ENCODE measurements at places on chromosomes 1 and 21. TPM values are rescaled to one million over a fixed set of nuclear protein-coding genes. Genes with fewer than 3 reads are reported as not detected.

The PLXNA2 gene
- 66.0 TPM for total RNA-seq

The EXOSC10 gene
- total RNA-seq = 111 TPM

The MAGOH gene
- total RNA-seq = 27.3 TPM

The TTC22 gene
- not detected for total RNA-seq

The FCAMR gene
- not detected for total RNA-seq

The OR2L8 gene
- total RNA-seq = 0.61 TPM

The SERTAD4 gene
- 1.5 TPM for total RNA-seq

The CLDN8 gene
- total RNA-seq = not detected

- H3K36me3 ChIP-seq = no peaks in the 10 kb centered on the region
- no peak for DNase-seq
- peaks cover 2% of the 10 kb centered on the region for H3K4me1 ChIP-seq
- no peak overlapping the region for H3K4me3 ChIP-seq
- H3K27ac ChIP-seq = no peak overlapping the region
- H3K27me3 ChIP-seq = peaks cover 5% of the 10 kb centered on the region
These were observed 5.1 kb upstream of the PLEKHO1 start for GRCh38 chr1:150144606-150145005.

GRCh38 chr21:45809421-45809820 lies 165.9 kb downstream of the PCBP3 start:
- peaks cover 34% of the 10 kb centered on the region for H3K36me3 ChIP-seq
- peaks cover 12% of the 10 kb centered on the region for H3K4me1 ChIP-seq
- peak overlapping the region; percentile 17 for H3K4me3 ChIP-seq

DNA sequence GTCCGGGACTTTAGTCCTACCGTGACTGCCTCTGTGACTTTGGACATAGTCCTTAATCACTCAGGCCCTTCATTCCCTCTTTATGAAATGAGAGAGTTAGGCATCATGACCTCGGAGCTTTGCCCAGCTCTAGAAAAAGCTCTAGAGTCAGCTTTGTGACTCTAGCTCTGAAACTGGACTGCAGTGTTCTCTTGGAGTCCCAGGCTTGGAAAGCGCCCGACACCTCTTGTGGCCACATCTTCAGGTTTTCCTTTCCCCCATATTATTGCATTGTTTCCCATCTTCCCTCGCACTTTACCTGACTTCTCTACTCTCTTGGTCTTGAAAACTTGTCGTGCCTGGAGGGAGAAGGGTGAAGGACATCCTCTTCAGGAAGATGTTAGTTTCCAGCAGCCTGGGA lies 12.5 kb upstream of the AMIGO1 start:
- H3K4me3 ChIP-seq = no peak overlapping the region
- H3K27me3 ChIP-seq = peaks cover 9% of the 10 kb centered on the region
- H3K4me1 ChIP-seq = peaks cover 34% of the 10 kb centered on the region
- H3K36me3 ChIP-seq = peaks cover 7% of the 10 kb centered on the region
- no peak for DNase-seq

DNA sequence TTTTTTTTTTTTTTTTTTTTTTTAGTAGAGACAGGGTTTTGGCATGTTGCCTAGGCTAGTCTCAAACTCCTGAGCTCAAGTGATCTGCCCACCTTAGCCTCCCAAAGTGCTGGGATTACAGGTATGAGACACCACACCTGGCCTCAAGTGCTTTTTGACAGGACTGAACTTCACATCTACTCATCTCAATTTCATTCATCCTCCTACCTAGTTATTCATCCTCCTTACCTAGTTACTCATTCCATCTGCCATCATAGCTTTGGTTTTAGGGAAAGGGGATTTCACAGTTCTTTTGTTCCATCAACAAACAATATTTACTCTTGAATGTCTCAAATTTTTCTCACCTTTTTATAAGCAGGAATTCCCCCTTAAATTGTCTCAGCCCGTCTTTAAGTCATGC lies 38.6 kb upstream of the RALGPS2 start:
- no peak for DNase-seq
- no peak overlapping the region for H3K27ac ChIP-seq
- no peak overlapping the region for H3K4me3 ChIP-seq
- H3K4me1 ChIP-seq = no peaks in the 10 kb centered on the region

GRCh38 chr1:40984531-40984930 lies 5.0 kb downstream of the CTPS1 start:
- no peaks in the 10 kb centered on the region for H3K36me3 ChIP-seq
- peak overlapping the region; percentile 47 for H3K4me3 ChIP-seq
- peaks cover 6% of the 10 kb centered on the region for H3K27me3 ChIP-seq

DNA sequence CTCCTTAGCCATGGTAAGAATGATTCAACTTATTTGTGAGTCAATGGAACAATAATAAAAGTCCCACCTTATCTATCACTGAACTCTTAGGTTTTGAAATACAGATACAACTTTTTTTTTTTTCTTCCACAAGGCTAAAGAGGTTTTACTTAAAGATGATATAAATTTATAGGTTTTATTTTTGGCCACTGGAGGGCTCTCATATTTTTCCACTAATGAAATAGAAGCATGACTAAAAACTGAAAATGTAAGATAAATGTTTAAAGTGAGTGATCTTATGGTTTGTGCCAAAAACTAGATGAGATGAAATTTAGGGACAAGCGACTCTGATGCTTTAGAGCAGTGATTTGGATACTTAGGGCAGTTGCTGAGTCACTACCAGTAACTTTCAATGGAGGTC lies 499.0 kb downstream of the NUF2 start:
- H3K27me3 ChIP-seq = no peaks in the 10 kb centered on the region
- no peak overlapping the region for H3K27ac ChIP-seq
- H3K4me3 ChIP-seq = no peak overlapping the region
- no peaks in the 10 kb centered on the region for H3K4me1 ChIP-seq
- no peaks in the 10 kb centered on the region for H3K36me3 ChIP-seq
- DNase-seq = no peak

DNA sequence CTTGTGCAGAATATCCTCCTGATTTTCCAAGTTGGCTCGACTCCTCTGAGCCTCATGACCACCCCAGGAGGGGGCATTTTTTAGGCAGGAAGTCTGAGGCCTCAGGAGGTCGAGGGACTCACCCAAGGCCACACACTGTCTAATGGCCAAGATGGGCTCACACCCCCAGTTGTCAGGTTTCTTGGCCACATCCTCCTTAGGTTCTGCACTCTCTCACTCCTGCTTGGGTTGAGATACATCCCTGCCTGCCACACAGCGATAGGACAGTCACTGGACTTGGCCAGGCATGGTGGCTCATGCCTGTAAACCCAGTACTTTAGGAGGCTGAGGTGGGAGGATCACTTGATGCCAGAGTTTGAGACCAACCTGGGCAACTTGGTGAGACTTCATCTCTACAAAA lies 4.6 kb downstream of the CA6 start:
- H3K4me1 ChIP-seq = peaks cover under 1% of the 10 kb centered on the region
- no peak overlapping the region for H3K4me3 ChIP-seq
- H3K27ac ChIP-seq = no peak overlapping the region
- no peaks in the 10 kb centered on the region for H3K36me3 ChIP-seq
- no peak for DNase-seq

- H3K4me1 ChIP-seq = peaks cover 2% of the 10 kb centered on the region
- no peak overlapping the region for H3K27ac ChIP-seq
- peaks cover 11% of the 10 kb centered on the region for H3K36me3 ChIP-seq
- peaks cover 2% of the 10 kb centered on the region for H3K27me3 ChIP-seq
- no peak overlapping the region for H3K4me3 ChIP-seq
These were observed 4.9 kb downstream of the MDM4 start for GRCh38 chr1:204520834-204521709.

DNA sequence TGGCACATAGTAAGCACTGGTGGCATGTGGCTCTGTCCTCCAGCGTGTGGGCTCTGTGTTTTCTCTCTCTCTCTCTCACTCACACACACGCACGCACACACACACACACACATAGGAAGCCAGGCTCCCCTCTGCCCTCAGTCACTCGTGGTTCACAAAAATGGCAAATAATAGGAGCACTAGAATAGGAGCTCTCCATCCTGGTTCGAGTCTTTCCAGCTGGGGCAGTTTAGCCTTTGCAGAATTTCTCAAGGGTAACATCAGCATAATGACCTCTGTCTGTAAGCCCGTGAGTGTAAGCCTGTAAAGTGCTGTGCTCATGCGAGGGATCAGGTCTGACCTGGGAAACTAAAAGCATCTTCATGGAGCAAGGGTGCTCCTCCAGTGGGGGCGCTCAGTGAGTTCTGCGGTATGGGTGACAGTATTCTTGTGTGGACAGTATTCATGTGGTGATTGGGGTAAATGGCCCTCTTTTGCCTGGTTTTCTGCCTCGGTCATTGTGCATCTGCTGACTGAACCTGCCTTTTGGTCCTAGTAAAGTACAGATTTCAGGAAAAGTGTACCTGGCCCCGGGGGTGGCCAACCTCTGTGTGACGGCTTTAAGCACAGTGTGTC lies 842 bp upstream of the ZC3H12A start:
- peak overlapping the region; percentile 72 for H3K4me3 ChIP-seq
- DNase-seq = no peak
- no peaks in the 10 kb centered on the region for H3K36me3 ChIP-seq
- H3K27ac ChIP-seq = peak overlapping the region; percentile 59
- peaks cover 9% of the 10 kb centered on the region for H3K27me3 ChIP-seq
- peaks cover 17% of the 10 kb centered on the region for H3K4me1 ChIP-seq
